Naive thymus-derived CD4-positive, alpha-beta T cell (primary cell): ENCODE measurements at places on chromosomes 7 and 10. TPM values are rescaled to one million over a fixed set of nuclear protein-coding genes. Genes with fewer than 3 reads are reported as not detected.

SMURF1 gene
- 24.6 TPM for total RNA-seq

MSS51 gene
- total RNA-seq, result 3.2 TPM

DNA sequence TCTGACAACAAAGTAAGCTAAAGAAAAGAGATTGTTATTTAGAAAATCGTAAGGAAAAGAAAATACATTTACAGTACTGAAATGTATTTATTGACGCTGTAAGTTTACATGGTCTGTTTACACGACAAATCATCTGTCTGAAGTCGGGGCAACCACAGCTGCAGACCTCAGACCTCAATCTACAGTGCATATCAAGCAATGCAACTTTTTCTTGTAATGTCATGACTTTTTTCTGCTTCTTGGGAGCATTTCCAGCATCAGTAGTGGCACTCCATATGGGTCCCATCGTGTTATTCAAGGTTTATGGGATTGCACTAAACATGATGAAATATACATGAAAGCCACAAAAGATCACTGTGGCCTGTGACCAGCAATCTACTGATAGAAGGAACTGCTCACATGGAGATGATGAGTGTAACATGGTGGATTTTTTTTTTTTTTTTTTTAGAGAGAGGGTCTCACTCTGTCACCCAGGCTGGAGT is 77.1 kb downstream of the MTPN start:
- no peaks in the 10 kb centered on the region for H3K27me3 ChIP-seq
- DNase-seq, result no peak
- H3K4me3 ChIP-seq, result no peak overlapping the region
- no peaks in the 10 kb centered on the region for H3K4me1 ChIP-seq
- no peak overlapping the region for H3K27ac ChIP-seq
- H3K36me3 ChIP-seq, result no peaks in the 10 kb centered on the region

- H3K4me3 ChIP-seq, result no peak overlapping the region
- DNase-seq, result no peak
- no peaks in the 10 kb centered on the region for H3K27me3 ChIP-seq
- H3K36me3 ChIP-seq, result no peaks in the 10 kb centered on the region
Measured at GRCh38 chr10:121655254-121656144, 57.3 kb upstream of the FGFR2 start.

DNA sequence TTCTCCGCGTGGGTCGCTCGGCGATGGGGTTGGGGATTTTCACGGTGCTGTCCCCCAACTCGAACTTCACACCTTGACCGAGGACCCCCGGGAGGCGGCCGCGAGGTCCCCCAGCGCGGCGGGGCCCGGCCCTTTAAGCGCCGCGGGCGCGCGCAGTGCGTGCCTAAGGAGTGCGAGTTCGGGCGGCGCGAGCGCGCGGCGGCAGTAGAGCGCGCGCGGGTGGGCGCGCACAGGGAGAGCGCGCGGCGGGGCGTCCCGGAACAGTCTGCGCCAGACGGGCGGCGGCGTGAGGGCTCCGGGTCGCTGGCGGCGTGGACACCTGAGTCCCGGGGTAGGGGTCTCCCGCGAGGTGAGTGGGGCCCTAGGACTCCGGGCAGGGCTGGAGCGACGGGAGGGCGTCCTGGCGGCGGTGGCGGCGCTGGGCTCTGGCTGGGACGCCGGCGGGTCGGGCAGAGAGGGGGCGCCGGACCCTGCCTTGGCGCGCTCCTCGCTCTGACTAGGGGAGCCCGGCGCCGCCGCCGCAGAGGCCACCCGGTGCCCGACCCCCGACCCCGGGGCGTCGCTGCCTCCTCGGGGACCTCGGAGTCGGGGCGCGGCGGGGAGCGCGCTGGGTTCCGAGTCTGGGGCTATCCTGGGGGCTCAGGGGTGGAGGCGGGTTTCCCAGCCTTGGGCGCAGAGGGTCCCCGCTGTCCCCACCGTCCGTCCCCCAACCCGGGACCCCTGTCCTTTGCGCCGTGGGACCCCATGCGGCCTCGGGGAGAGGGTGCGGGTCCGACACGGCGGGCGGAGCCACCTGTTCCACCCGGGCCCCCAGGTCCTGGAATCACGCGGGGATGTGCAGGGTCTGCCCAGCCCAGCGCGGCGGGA is at the start of gene PROSER2:
PROSER2 (plus strand) TSS at position 235 of the 867 bp plus-strand sequence. CDS start 28,722 bp downstream, outside the sequence.
- peaks cover 3% of the 10 kb centered on the region for H3K4me1 ChIP-seq
- no peaks in the 10 kb centered on the region for H3K27me3 ChIP-seq
- peak within 1 kb of the TSS; percentile 56 for H3K4me3 ChIP-seq
- peak; percentile 38 for DNase-seq
- H3K36me3 ChIP-seq, result no peaks in the 10 kb centered on the region
